Thoracic aorta (tissue), 2 donors: ENCODE measurements at places on chromosomes 2 and 18.

- DNase-seq = no peak
- no peaks in the 10 kb centered on the region for H3K27me3 ChIP-seq
- H3K4me3 ChIP-seq = no peak overlapping the region
- H3K27ac ChIP-seq = peak overlapping the region; percentile 81
These were observed 146.6 kb downstream of the SMAD7 start for GRCh38 chr18:48803951-48804855.

DNA sequence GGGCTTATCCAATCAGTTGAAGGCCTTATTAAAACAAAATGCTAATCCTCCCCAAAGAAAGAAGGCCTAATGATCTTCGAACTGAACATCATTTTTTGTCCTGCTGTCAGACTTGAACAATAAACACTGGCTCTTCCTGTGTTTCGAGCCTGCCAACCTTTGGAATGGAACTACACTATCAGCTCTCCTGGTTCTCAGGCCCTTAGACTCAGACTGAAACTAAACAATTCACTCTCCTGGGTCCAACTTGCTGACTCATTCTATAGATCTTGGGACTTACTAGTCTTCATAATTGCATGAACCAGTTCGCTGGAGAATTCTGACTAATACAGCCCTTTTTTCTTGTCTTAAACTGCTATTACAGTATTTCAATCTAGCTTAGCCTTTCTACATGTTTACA, 235.2 kb downstream of the LNPK start:
- DNase-seq = no peak
- H3K27me3 ChIP-seq = no peaks in the 10 kb centered on the region
- H3K4me1 ChIP-seq = no peaks in the 10 kb centered on the region
- no peak overlapping the region for H3K27ac ChIP-seq
- no peaks in the 10 kb centered on the region for H3K36me3 ChIP-seq

GRCh38 chr18:71583252-71583651, 960.9 kb downstream of the CBLN2 start:
- no peaks in the 10 kb centered on the region for H3K36me3 ChIP-seq
- no peak overlapping the region for H3K27ac ChIP-seq
- no peak overlapping the region for H3K4me3 ChIP-seq
- no peak for DNase-seq
- H3K27me3 ChIP-seq = no peaks in the 10 kb centered on the region

- H3K27me3 ChIP-seq = no peaks in the 10 kb centered on the region
- no peak overlapping the region for H3K27ac ChIP-seq
- no peak overlapping the region for H3K4me3 ChIP-seq
These were observed 457.8 kb upstream of the MEX3C start for GRCh38 chr18:51655327-51655698.

- no peak for DNase-seq
- no peaks in the 10 kb centered on the region for H3K4me1 ChIP-seq
- H3K27ac ChIP-seq = no peak overlapping the region
- H3K4me3 ChIP-seq = no peak overlapping the region
- no peaks in the 10 kb centered on the region for H3K27me3 ChIP-seq
- no peaks in the 10 kb centered on the region for H3K36me3 ChIP-seq
These were observed 14.7 kb upstream of the CAPN13 start for GRCh38 chr2:30821960-30822359.

GRCh38 chr18:51881394-51881793, 458.6 kb upstream of the DCC start:
- H3K4me1 ChIP-seq = no peaks in the 10 kb centered on the region
- no peaks in the 10 kb centered on the region for H3K36me3 ChIP-seq
- H3K27ac ChIP-seq = no peak overlapping the region
- no peak overlapping the region for H3K4me3 ChIP-seq
- no peaks in the 10 kb centered on the region for H3K27me3 ChIP-seq
